Caco-2 (cell line): ENCODE measurements at places on chromosomes 1 and 21.

DNA sequence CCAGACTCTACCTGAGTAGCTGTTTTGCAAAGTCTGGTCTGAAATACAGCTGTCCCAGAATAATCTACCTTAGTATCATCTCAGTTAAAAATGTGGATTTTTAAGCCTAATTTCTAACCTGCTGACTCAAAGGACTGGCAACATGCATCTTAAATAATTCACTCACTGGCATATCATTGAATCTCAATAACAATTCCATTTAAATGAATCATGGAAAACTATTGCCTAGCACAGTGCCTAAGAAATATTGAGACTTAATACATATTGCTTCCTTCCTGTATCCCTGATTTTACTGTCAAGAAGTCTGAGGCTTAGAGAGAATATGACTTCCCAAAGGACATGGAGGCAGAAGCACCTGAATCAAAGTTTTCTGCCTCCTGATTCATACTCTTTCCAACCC lies 3.1 kb downstream of the CCDC190 start:
- H3K36me3 ChIP-seq: no peaks in the 10 kb centered on the region
- no peaks in the 10 kb centered on the region for H3K27me3 ChIP-seq
- no peak for DNase-seq
- H3K27ac ChIP-seq: no peak overlapping the region

DNA sequence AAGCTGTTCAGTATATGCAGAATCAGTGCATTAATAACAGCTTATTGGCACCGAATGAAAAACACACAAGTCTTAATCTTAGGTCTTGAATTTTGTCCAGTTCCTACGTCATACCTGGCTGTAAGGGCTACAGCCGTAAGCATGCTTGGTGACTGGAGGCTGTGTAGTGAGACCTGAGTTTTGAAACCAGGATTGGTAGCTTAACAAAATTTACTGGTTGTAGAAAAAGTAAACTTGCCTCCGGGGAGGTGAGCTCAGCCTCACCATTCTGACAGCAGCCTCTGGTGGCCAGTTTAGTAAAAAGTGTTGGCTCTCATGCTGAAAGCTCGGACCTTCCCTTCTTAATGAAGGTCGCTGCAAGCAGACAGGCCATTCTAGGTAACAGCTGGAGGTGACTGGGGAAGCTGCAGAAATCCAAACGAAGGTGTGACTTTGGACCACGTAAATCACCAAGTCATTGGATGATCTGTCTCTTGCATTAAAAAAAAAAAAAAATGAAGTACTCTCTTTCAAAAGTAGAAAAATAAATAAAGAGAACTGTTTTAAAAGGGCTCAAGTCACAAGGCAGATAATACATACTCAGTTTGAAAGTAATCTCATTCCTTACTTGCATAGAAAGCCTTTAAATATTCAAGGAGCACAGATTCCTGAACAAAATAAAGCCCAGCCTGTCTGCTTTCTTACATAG lies 48.9 kb downstream of the HLCS start:
- H3K36me3 ChIP-seq: no peaks in the 10 kb centered on the region
- H3K4me1 ChIP-seq: peaks cover 17% of the 10 kb centered on the region
- peak; percentile 65 for DNase-seq
- H3K4me3 ChIP-seq: no peak overlapping the region

DNA sequence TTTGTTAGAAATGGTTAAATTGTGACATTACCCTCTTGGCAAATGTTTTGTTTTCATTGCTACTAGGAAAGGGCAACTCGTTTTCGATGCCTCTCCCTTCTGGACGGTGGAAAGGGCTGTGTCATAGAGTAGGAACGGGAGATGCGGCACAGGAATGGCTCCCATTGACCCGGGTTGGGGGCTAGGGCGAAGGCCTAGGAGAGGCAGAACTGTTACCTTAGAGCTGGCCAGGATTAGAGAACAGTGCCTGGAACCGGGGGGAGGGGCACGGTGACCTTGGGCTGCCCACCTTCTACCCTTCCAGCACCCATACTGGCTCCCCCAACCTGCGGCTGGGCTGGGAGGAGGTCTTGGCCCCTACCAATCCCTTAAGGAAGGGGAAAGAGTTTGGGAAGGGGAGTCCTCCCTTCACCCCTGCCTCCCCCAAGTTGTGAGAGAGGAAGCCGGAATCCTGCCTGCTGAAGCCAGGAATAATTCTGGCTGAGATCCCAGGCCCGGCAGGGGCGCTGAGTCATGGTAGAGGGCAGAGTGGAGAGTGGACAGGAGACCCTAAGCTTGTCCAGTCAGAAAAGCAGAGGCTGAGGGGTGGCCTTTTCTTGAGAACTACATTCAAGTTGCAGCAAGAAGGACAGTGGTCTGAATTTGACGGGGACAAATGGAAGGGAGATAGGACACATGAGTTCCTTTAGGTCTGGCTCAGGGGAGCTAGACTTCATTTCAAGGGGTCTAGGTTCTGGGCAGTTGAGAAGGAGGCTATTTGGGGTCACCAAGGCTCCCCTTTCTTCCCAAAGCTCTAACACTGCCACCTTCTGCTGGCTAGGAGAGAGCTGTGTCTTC lies 8.2 kb downstream of the LMNA start:
- DNase-seq: no peak
- H3K4me3 ChIP-seq: no peak overlapping the region
- peak overlapping the region; percentile 92 for H3K27ac ChIP-seq
- H3K27me3 ChIP-seq: no peaks in the 10 kb centered on the region

- no peaks in the 10 kb centered on the region for H3K36me3 ChIP-seq
- no peak overlapping the region for H3K27ac ChIP-seq
- H3K4me1 ChIP-seq: no peaks in the 10 kb centered on the region
- no peaks in the 10 kb centered on the region for H3K27me3 ChIP-seq
- no peak for DNase-seq
These were observed 34.9 kb downstream of the MROH9 start for GRCh38 chr1:170970256-170970655.

DNA sequence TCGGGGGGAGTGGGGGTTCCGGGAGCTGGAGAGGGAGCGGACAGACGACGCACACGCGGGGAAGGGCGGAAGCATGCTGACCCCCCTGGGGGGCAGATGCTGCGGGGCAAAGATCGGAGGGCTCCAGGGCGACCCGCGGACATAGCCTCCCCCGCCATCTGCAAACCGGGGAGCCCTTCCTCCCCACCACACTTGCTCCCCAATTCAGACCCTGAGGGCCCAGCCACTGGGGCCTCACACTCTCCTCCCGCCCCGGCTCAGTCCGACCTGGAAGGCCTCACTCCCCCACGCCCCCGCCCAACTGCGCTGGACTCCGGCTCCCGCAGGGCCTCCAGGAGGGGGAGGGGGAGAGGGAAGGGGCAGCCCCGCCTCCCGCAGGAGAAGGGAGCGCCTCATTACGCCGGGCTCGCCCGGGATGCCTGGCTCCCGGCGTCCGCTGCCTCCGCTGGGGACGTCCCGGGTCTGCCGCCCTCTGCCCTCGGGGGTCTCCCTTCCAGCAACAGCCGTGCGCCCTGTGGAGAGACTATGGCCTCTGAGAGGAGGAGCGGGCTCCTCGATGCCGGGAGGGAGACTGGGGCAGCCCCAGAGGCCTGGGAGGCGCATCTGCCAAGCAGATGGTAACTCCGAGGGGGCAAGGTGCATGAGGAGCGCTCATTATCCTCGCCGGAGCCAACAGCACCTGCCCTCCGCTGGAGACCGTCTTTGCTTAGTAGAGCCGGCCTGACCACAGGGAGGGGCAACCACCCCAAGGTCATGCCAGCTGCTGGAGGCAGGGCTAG lies 636 bp upstream of the CAMK2N1 start:
- peak overlapping the region; percentile 68 for H3K4me3 ChIP-seq
- no peaks in the 10 kb centered on the region for H3K27me3 ChIP-seq
- H3K4me1 ChIP-seq: peaks cover 12% of the 10 kb centered on the region

GRCh38 chr1:15992187-15992553 lies 11.9 kb upstream of the SRARP start:
- no peaks in the 10 kb centered on the region for H3K27me3 ChIP-seq
- H3K36me3 ChIP-seq: no peaks in the 10 kb centered on the region
- no peak overlapping the region for H3K27ac ChIP-seq
- no peak for DNase-seq
- no peaks in the 10 kb centered on the region for H3K4me1 ChIP-seq

- DNase-seq: no peak
- H3K36me3 ChIP-seq: peaks cover 11% of the 10 kb centered on the region
- no peak overlapping the region for H3K4me3 ChIP-seq
- peaks cover 37% of the 10 kb centered on the region for H3K4me1 ChIP-seq
- H3K27ac ChIP-seq: peak overlapping the region; percentile 86
- no peaks in the 10 kb centered on the region for H3K27me3 ChIP-seq
These were observed 150.8 kb downstream of the VPS13D start for GRCh38 chr1:12380326-12381249.

DNA sequence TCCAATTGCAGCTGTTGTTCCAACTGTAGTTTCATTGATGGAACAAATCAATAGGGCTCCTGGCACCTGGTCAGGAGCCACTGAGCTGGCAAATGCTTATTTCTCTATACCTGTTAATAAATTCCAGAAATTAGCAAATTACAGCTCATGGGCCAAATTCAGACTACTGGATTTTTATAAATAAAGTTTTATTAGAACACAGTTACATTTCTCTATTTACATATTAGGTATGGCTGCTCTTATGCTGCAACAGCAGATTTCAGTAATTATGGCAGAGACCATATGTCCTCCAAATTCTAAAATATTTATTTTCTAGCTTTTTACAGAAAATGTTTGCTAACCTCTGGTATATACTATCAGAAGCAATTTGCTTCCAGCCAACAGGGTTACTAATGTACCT lies 47.8 kb downstream of the DUSP10 start:
- H3K27ac ChIP-seq: no peak overlapping the region
- no peak for DNase-seq
- no peak overlapping the region for H3K4me3 ChIP-seq
- H3K36me3 ChIP-seq: no peaks in the 10 kb centered on the region

DNA sequence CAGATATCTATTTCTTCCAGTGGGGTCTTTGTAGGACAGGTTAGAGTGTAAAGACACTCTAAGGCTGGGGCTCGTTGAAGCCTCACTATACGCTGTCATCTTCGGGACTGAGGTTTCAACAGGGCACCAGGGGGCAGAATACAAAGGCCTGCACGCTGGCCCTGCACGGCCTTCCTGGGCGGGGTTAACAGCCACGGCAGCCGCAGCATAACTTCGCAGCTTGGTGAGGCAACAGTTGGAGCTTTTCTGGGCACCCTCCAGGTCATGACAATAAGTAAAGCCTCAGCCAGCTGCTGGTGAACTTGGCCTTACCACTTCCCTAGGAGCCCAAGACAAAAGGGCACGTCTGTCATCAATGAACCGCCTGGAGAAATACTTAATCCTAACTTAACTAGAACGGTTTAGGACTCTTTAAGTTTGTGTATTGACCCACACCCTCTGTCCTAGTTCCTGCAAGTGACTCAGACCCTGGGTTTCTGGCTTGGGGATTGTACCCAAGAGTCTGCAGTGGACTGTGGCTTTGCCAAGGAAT lies 2.3 kb upstream of the RUNX1 start:
- H3K27ac ChIP-seq: no peak overlapping the region
- peak; percentile 66 for DNase-seq
- no peaks in the 10 kb centered on the region for H3K36me3 ChIP-seq
- H3K4me1 ChIP-seq: peaks cover 14% of the 10 kb centered on the region; the same call in 1 of the 2 replicates

DNA sequence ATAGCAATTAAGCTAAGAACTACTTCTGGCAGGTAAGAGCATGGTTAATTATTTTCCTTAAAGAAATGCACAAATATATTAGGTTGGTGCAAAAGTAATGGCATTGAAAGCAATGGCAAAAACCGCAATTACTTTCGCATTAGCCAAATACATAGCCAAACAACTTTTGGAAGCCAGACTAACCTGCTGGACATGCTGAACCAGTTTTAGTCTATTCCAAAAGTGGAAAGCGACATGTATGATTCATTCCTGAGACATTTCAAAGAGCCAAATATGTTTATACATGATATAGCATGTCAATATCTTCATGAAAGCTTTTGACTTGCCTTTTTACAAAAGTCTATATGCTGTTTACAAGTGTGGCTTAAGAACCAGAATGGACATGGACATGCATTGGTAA lies 23.4 kb upstream of the DR1 start:
- no peak for DNase-seq
- H3K4me3 ChIP-seq: no peak overlapping the region
- no peaks in the 10 kb centered on the region for H3K27me3 ChIP-seq
- H3K36me3 ChIP-seq: no peaks in the 10 kb centered on the region

- no peaks in the 10 kb centered on the region for H3K36me3 ChIP-seq
- H3K4me3 ChIP-seq: no peak overlapping the region
- no peak overlapping the region for H3K27ac ChIP-seq
- H3K27me3 ChIP-seq: no peaks in the 10 kb centered on the region
These were observed 82.0 kb upstream of the ESRRG start for GRCh38 chr1:216805233-216805632.

DNA sequence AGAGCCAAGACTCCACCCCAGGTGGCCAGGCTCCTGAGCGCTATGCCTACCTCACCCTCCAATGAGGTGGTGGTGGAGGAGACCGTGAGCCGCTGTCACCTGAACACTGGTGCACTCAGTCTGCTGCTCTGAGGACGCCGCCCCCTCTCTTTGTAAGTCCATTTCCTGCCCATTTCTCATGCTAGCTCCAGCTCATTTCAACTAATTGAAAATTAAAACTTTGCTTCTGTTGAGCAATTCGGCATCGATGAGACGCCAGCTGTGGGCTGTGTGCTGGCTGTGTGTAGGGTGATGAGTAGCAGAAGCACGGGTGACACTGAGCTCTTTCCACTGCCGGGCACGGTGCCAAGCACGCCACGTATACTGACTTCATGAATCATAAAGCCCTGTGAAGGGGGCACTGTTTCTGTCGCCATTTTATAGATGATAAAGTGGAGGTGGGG lies 11.2 kb downstream of the TNFRSF1B start:
- no peak for DNase-seq
- no peaks in the 10 kb centered on the region for H3K27me3 ChIP-seq
- no peak overlapping the region for H3K27ac ChIP-seq
- H3K4me1 ChIP-seq: no peaks in the 10 kb centered on the region
- no peaks in the 10 kb centered on the region for H3K36me3 ChIP-seq

- no peaks in the 10 kb centered on the region for H3K4me1 ChIP-seq
- H3K27me3 ChIP-seq: no peaks in the 10 kb centered on the region
- no peaks in the 10 kb centered on the region for H3K36me3 ChIP-seq
- H3K27ac ChIP-seq: no peak overlapping the region
These were observed 114.4 kb upstream of the ZP4 start for GRCh38 chr1:238005116-238005515.

DNA sequence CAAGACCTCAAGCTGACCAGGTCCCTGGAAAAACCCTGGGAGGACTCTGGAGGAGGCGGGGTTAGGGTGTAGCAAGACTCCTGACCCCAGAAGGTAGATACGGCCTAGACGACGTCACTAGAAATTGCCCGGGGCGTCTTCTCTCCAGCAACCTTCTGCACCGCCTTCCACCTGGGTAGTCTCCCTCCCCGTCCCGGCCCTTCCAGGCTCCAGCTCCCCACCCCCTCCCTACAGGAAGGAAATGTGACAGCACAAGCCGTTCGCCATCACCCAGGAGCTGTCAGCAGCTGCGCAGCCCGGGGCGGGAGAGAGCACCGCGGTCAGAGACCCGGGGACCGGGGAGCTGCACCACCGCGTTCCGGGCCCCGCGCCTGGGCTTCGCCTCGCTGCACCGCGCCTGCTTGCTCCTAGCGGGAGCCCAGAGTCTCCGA lies 20.0 kb downstream of the SERTAD4 start:
- H3K4me1 ChIP-seq: peaks cover 15% of the 10 kb centered on the region
- no peaks in the 10 kb centered on the region for H3K27me3 ChIP-seq
- no peaks in the 10 kb centered on the region for H3K36me3 ChIP-seq
- DNase-seq: peak; percentile 83

- H3K27me3 ChIP-seq: no peaks in the 10 kb centered on the region
- DNase-seq: no peak
- no peaks in the 10 kb centered on the region for H3K4me1 ChIP-seq
These were observed 16.9 kb upstream of the KIAA0040 start for GRCh38 chr1:175209493-175209921.
